ENCODE measurements at places on chromosomes 7 and 10. TPM values are rescaled to one million over a fixed set of nuclear protein-coding genes. Genes with fewer than 3 reads are reported as not detected.
A peak's percentile ranks its signal among the peaks of the same experiment; 100 is the strongest.

- no peaks in the 10 kb centered on the region for H3K36me3 ChIP-seq
- H3K27ac ChIP-seq, result peak overlapping the region; percentile 64
- H3K27me3 ChIP-seq, result no peaks in the 10 kb centered on the region
- H3K4me3 ChIP-seq, result peak overlapping the region; percentile 83
- DNase-seq, result peak; percentile 50
Measured at GRCh38 chr7:5429253-5429856, 5.7 kb upstream of the TNRC18 start.

- peaks cover 38% of the 10 kb centered on the region for H3K4me1 ChIP-seq
- H3K4me3 ChIP-seq, result no peak overlapping the region
- no peaks in the 10 kb centered on the region for H3K27me3 ChIP-seq
- DNase-seq, result no peak
- H3K36me3 ChIP-seq, result no peaks in the 10 kb centered on the region
- peak overlapping the region; percentile 62 for H3K27ac ChIP-seq
Measured at GRCh38 chr10:98270073-98270740, 2.2 kb upstream of the LOXL4 start.

DNA sequence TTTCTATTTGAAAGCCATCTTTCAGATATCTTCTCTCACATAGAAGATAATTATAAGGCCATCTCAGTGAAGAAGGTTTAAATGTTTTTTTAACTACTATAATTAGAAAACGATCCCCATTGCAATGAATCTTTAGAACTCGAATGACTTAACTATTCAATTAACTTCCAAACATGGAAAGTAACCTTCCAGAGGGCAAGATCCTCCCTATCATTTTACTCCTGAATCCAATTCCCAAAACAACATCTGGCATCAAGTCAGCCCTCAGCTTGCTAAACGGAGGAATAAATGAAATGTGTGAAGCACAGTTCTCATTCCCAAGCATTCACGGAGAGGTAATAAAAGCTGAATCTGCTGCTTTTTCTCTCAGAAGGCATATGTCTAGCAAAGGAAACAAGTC is 293.4 kb downstream of the PLXDC2 start:
- H3K27ac ChIP-seq, result no peak overlapping the region
- H3K4me3 ChIP-seq, result no peak overlapping the region
- no peaks in the 10 kb centered on the region for H3K36me3 ChIP-seq
- DNase-seq, result no peak
- peaks cover 10% of the 10 kb centered on the region for H3K4me1 ChIP-seq

The HOXA2 gene
- total RNA-seq, result not detected

DNA sequence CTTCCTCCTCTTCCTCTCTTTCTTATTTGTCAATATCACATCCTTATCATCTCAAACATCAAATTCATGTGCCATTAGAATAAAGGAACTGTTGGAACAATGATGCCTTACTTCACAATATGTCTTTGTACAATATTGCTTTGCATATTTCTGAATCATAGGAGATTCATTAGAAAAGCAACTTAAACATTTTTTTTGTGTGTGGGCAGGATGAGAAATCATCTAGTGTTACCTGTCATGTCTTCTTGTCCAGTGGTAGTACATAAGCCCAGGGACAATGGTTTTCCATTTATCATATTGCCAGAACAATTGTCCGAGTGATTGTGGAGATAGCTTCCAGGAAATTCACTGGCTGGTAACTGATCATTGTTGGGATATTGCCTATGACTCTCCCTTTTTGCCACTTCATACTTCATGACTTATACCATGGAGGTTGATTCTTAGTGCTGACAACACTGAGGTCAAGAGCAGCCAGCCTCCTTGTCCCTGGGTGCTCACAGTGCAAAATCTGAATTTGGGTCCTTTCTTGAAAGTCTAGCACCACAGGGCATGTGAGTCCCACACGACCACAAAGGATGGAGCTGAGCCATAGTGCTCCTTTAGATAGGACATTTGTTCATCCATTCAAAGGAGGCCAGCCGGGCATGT is 215.0 kb downstream of the MDFIC start:
- no peak for DNase-seq
- H3K27me3 ChIP-seq, result no peaks in the 10 kb centered on the region
- no peak overlapping the region for H3K4me3 ChIP-seq
- no peaks in the 10 kb centered on the region for H3K36me3 ChIP-seq

The GBX1 gene
- not detected for total RNA-seq

DNA sequence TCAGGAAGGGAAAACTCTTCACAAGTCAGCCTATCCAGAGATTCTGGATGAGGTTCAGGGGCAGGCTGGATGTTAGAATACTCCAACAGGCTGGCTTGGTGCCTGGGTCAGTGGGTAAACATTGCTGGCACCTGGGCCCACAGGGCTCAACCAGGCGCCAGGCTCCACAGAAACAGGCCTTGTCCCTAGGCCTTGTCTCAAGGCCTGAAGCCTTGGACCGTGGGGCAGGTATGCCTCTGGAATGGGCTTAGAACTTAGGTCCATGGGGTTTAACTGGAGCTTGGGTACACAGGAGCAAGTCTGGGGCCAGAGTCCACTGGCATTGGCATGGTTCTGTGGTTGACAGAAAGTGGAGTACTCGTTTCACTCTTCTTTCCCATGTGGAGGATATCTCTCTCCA is 263.0 kb upstream of the ETV1 start:
- no peaks in the 10 kb centered on the region for H3K4me1 ChIP-seq
- H3K27me3 ChIP-seq, result no peaks in the 10 kb centered on the region
- DNase-seq, result no peak

The DGKI gene
- 6.3 TPM for total RNA-seq

DNA sequence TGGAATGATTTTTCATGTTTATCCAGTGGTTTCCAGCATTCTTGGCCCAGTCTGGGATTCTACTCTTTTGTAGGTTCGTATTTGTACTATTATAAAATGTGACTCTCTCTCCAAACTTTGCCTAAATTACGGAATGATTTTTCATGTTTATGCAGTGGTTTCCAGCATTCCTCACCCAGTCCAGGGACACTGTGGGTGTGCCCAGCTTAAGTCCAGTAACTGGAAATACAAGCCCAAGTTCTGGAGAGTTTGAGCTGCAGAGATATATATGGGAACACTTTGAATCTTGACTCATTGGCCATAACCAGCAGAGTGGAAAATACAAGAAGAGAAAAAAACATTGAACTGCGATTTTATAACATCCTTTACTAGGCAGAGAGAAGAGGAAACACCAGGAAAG is 5.9 kb upstream of the MAGI2 start:
- H3K4me1 ChIP-seq, result peaks cover 4% of the 10 kb centered on the region
- DNase-seq, result no peak
- peaks cover 5% of the 10 kb centered on the region for H3K36me3 ChIP-seq
- H3K27me3 ChIP-seq, result no peaks in the 10 kb centered on the region
- H3K27ac ChIP-seq, result no peak overlapping the region
- H3K4me3 ChIP-seq, result no peak overlapping the region

- no peaks in the 10 kb centered on the region for H3K36me3 ChIP-seq
- H3K4me3 ChIP-seq, result peak overlapping the region; percentile 63
- DNase-seq, result no peak
- no peak overlapping the region for H3K27ac ChIP-seq
- peaks cover 28% of the 10 kb centered on the region for H3K27me3 ChIP-seq
- peaks cover 11% of the 10 kb centered on the region for H3K4me1 ChIP-seq
Measured at GRCh38 chr7:151875942-151876898, 695 bp downstream of the PRKAG2 start.

GRCh38 chr10:13857451-13857850 is 270.7 kb downstream of the PRPF18 start:
- no peak for DNase-seq
- H3K4me1 ChIP-seq, result peaks cover 33% of the 10 kb centered on the region
- H3K36me3 ChIP-seq, result peaks cover 10% of the 10 kb centered on the region
- no peak overlapping the region for H3K27ac ChIP-seq

The SPDYE8 gene
- not detected for total RNA-seq

The ZNF727 gene
- not detected for total RNA-seq

GRCh38 chr10:29651767-29652166 is 17.0 kb upstream of the SVIL start:
- no peaks in the 10 kb centered on the region for H3K36me3 ChIP-seq
- H3K27ac ChIP-seq, result no peak overlapping the region
- no peak overlapping the region for H3K4me3 ChIP-seq
- peaks cover 35% of the 10 kb centered on the region for H3K4me1 ChIP-seq
- no peak for DNase-seq

The FAM221A gene
- 3.0 TPM for total RNA-seq

The KIAA1217 gene
- total RNA-seq, result 43.5 TPM

The GFRA1 gene
- total RNA-seq, result 24.2 TPM

GRCh38 chr7:36567699-36568451 is 156.4 kb downstream of the AOAH start:
- H3K4me1 ChIP-seq, result no peaks in the 10 kb centered on the region
- no peaks in the 10 kb centered on the region for H3K36me3 ChIP-seq

GRCh38 chr10:102595897-102596296 is 48.4 kb upstream of the TRIM8 start:
- DNase-seq, result no peak
- peaks cover 25% of the 10 kb centered on the region for H3K4me1 ChIP-seq
- H3K36me3 ChIP-seq, result no peaks in the 10 kb centered on the region
- no peak overlapping the region for H3K4me3 ChIP-seq
- no peaks in the 10 kb centered on the region for H3K27me3 ChIP-seq

- peaks cover 16% of the 10 kb centered on the region for H3K4me1 ChIP-seq
- H3K27me3 ChIP-seq, result no peaks in the 10 kb centered on the region
- DNase-seq, result no peak
- no peak overlapping the region for H3K4me3 ChIP-seq
- no peak overlapping the region for H3K27ac ChIP-seq
- H3K36me3 ChIP-seq, result no peaks in the 10 kb centered on the region
Measured at GRCh38 chr7:105021967-105022366, 8.0 kb downstream of the KMT2E start.

DNA sequence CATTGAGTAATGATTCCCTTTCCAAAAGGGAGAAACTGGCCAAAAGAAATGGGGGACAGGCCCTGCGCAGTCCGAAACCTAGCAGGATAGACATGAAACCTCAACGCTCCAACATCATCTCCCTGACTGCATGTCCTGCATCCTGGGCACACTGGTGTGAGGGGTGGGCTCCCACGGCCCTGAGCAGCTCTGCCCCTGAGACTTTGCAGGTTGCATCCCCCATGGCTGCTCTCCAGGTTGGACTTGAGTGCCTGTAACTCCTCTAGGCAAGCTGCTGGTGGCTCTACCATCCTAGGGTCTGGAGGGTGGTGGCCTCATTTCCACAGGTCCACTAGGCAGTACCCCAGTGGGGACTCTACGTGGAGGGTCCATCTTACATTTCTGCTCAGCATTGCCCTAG is 16.3 kb upstream of the CRYGN start:
- H3K36me3 ChIP-seq, result no peaks in the 10 kb centered on the region
- H3K27me3 ChIP-seq, result no peaks in the 10 kb centered on the region
- no peak overlapping the region for H3K27ac ChIP-seq
- no peak for DNase-seq
- no peak overlapping the region for H3K4me3 ChIP-seq
- peaks cover 14% of the 10 kb centered on the region for H3K4me1 ChIP-seq

The NFE2L3 gene
- total RNA-seq, result 49.0 TPM

DNA sequence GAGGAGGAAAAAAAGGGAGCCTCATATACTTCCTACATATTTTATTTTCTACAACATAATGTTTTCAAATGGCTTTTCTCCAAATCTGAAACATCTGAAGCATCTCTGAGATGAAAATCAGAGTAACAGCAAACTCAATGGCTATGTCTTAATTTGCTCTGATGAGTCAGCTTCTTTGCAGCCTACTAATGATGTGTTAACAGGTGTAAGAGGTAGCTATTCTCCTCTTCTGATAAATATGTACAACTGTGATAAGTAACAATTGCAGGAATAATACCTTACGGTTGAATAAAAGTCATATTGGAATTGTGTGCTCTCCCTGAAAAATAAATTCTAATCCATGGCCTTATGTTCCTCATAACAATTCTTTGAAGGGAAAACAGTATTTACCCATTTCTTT is 45.2 kb downstream of the GNAT3 start:
- H3K36me3 ChIP-seq, result no peaks in the 10 kb centered on the region
- no peaks in the 10 kb centered on the region for H3K27me3 ChIP-seq
- H3K4me1 ChIP-seq, result peaks cover 7% of the 10 kb centered on the region
- peak overlapping the region; percentile 1 for H3K27ac ChIP-seq
- no peak for DNase-seq

DNA sequence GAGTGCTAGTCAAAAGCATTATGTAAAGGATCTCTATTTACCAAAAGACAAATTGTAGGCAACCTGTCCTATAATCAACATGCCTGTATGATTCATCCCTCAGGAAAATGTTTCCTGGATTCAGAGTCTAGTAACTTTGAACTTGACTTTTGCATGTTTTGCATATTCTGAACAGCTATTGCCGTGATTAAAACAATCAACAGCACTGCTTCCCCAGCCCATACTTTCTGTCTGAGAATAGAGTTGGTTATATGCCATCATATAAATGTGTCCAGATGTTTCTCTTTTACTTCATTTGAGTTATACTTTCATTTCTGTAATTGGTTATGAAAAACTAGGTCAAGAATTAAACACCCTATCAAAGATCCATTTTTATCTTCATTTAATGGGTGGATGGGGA is 83.5 kb downstream of the ZMYND11 start:
- no peaks in the 10 kb centered on the region for H3K27me3 ChIP-seq
- no peaks in the 10 kb centered on the region for H3K4me1 ChIP-seq
- H3K4me3 ChIP-seq, result no peak overlapping the region
- H3K27ac ChIP-seq, result no peak overlapping the region
- peak; percentile 9 for DNase-seq

GRCh38 chr7:67008260-67008659 is 11.6 kb downstream of the TYW1 start:
- H3K4me1 ChIP-seq, result no peaks in the 10 kb centered on the region
- H3K36me3 ChIP-seq, result peaks cover 8% of the 10 kb centered on the region
- no peak overlapping the region for H3K27ac ChIP-seq
- no peak overlapping the region for H3K4me3 ChIP-seq
- no peak for DNase-seq

DNA sequence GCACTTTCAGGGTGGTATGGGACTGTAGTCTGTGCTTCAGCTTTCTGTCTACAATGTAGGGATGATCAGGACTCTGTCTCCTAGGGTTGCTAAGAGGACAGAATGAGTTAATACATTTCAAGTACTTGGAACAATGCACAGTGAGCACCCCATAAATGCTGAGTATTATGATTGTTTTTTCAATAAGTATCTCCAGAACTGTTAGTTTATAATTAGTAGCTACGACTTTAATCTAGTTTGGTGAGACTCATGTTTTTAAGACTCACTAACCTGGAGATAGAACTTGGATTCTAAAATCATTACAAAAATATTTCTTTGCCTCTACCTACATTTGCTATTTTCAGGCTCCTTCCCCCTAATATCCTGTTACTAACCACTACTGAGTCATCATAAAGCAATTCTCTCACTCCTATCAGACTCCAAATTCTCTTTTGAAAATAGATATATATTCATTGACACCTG is 95.3 kb downstream of the CPED1 start:
- peak; percentile 49 for DNase-seq
- peaks cover 36% of the 10 kb centered on the region for H3K4me1 ChIP-seq
- H3K36me3 ChIP-seq, result no peaks in the 10 kb centered on the region
- peak overlapping the region; percentile 30 for H3K4me3 ChIP-seq

The OLAH gene
- not detected for total RNA-seq

The OIT3 gene
- 0.09 TPM for total RNA-seq

GRCh38 chr7:8625612-8626011 is 192.2 kb downstream of the NXPH1 start:
- DNase-seq, result no peak
- H3K27ac ChIP-seq, result no peak overlapping the region
- no peaks in the 10 kb centered on the region for H3K27me3 ChIP-seq
- no peak overlapping the region for H3K4me3 ChIP-seq

The ABCB4 gene
- 0.36 TPM for total RNA-seq

GRCh38 chr10:103915796-103916195 is 2.2 kb downstream of the STN1 start:
- H3K27me3 ChIP-seq, result no peaks in the 10 kb centered on the region
- peak overlapping the region; percentile 14 for H3K27ac ChIP-seq
- peak overlapping the region; percentile 85 for H3K4me3 ChIP-seq
- H3K4me1 ChIP-seq, result peaks cover 27% of the 10 kb centered on the region

The OR2A5 gene
- total RNA-seq, result not detected

- H3K4me1 ChIP-seq, result peaks cover 7% of the 10 kb centered on the region
- DNase-seq, result no peak
- no peak overlapping the region for H3K4me3 ChIP-seq
- H3K36me3 ChIP-seq, result no peaks in the 10 kb centered on the region
Measured at GRCh38 chr10:126454045-126454751, 65.9 kb upstream of the ADAM12 start.
